Tibial nerve (tissue), 4 donors: ENCODE measurements at places on chromosomes 13 and 19. TPM values are rescaled to one million over a fixed set of nuclear protein-coding genes. Genes with fewer than 3 reads are reported as not detected.

GRCh38 chr19:21308773-21309172 is 20.4 kb downstream of the ZNF708 start:
- no peaks in the 10 kb centered on the region for H3K27me3 ChIP-seq
- H3K4me3 ChIP-seq: no peak overlapping the region
- H3K36me3 ChIP-seq: peaks cover 53% of the 10 kb centered on the region
- no peaks in the 10 kb centered on the region for H3K4me1 ChIP-seq

- peak overlapping the region; percentile 40 for H3K27ac ChIP-seq
- no peak for DNase-seq
- no peaks in the 10 kb centered on the region for H3K27me3 ChIP-seq
Measured at GRCh38 chr19:38730731-38731589, 13.3 kb downstream of the CAPN12 start.

The ZNF723 gene
- not detected for total RNA-seq

DNA sequence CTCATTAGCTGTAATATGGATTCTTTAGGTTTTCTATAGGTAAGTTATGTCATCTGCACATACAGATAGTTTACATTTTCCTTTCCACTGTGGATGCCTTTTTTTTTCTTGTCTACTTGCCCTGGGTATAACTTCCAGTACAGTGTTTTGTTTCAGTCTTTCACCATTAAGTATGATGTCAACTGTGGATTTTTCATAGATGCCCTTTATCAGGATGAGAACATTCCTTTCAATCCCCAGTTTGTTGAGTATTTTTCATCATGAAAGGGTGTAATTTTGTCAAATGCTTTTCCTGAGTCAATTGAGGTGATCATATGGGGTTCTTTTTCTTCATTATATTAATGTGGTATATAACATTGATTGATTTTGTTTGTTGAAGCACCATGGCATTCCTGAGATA is 43.6 kb upstream of the SACS start:
- no peak for DNase-seq
- no peaks in the 10 kb centered on the region for H3K4me1 ChIP-seq
- H3K36me3 ChIP-seq: no peaks in the 10 kb centered on the region
- no peaks in the 10 kb centered on the region for H3K27me3 ChIP-seq
- H3K27ac ChIP-seq: no peak overlapping the region

GRCh38 chr19:52749780-52750179 is 14.9 kb upstream of the ZNF611 start:
- H3K4me3 ChIP-seq: no peak overlapping the region
- H3K27me3 ChIP-seq: no peaks in the 10 kb centered on the region
- no peak for DNase-seq
- H3K4me1 ChIP-seq: peaks cover 9% of the 10 kb centered on the region

- no peaks in the 10 kb centered on the region for H3K36me3 ChIP-seq
- H3K27me3 ChIP-seq: no peaks in the 10 kb centered on the region
- no peak for DNase-seq
- no peak overlapping the region for H3K4me3 ChIP-seq
- no peak overlapping the region for H3K27ac ChIP-seq
Measured at GRCh38 chr13:110929104-110929777, 14.4 kb upstream of the ANKRD10 start.

GRCh38 chr13:82330499-82330898 is 1551.8 kb downstream of the SLITRK1 start:
- DNase-seq: no peak
- H3K27me3 ChIP-seq: no peaks in the 10 kb centered on the region
- no peak overlapping the region for H3K4me3 ChIP-seq
- H3K4me1 ChIP-seq: no peaks in the 10 kb centered on the region
- H3K27ac ChIP-seq: no peak overlapping the region

- no peaks in the 10 kb centered on the region for H3K27me3 ChIP-seq
- H3K4me1 ChIP-seq: no peaks in the 10 kb centered on the region
- no peak overlapping the region for H3K4me3 ChIP-seq
- H3K27ac ChIP-seq: no peak overlapping the region
- peaks cover 50% of the 10 kb centered on the region for H3K36me3 ChIP-seq
Measured at GRCh38 chr19:54206030-54206830, 5.6 kb downstream of the RPS9 start.

The ERICH6B gene
- not detected for total RNA-seq

DNA sequence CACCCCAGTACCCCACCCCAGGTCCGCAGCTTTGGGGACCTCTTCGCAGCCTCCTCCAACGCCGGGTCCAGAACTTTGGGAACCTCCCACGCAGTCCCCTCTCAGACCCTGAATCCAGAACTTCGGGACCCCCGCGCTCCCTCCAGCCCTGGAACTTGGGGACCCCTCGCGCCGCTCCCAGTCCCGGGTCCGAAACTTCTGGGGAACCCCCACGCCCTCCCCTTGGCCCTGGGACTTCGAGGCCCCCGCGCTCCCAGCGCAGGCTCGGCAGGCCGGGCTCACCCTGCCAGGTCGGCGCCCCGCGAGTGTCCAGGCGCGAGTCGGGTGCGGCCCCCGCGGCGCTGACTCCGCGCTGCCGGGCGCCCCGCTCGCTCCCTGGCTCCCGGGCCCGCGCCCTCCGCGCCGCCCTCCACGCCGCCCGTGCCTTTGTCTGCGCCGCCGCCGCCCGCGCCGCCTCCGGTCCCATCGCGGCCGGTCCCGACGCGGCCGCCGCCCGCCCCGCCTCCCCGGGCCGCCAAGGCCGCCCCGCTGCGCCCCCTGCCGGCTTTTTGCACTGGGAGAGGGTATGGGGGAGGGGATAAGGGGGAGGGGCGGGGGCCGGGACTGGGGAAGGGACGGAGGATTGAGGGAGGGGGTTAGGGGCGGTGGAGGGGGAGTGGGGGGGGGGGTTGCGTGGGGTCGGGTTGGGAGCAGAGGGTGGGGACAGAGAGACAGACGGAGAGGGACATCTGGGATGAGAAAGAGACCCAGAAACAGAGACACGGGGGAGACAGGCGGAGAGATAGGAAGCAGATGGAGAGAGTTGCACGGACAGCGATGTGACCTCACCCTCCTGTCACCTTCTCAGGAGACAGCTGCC is at the start of gene HOMER3:
Gene HOMER3, minus strand, starts transcription at position 449 of the 859 bp plus-strand sequence. CDS start 2,235 bp downstream, outside the sequence.
- H3K4me1 ChIP-seq: no peaks in the 10 kb centered on the region
- peak within 1 kb of the TSS; percentile 50 for H3K27ac ChIP-seq
- peak; percentile 81 for DNase-seq
- H3K36me3 ChIP-seq: no peaks in the 10 kb centered on the region
- H3K4me3 ChIP-seq: peak within 1 kb of the TSS; percentile 73
- H3K27me3 ChIP-seq: no peaks in the 10 kb centered on the region

GRCh38 chr19:53960187-53960586 is 2.5 kb upstream of the CACNG8 start:
- H3K27ac ChIP-seq: no peak overlapping the region
- H3K36me3 ChIP-seq: no peaks in the 10 kb centered on the region
- no peak overlapping the region for H3K4me3 ChIP-seq
- peaks cover 80% of the 10 kb centered on the region for H3K27me3 ChIP-seq
- no peaks in the 10 kb centered on the region for H3K4me1 ChIP-seq

The MTUS2 gene
- not detected for total RNA-seq

DNA sequence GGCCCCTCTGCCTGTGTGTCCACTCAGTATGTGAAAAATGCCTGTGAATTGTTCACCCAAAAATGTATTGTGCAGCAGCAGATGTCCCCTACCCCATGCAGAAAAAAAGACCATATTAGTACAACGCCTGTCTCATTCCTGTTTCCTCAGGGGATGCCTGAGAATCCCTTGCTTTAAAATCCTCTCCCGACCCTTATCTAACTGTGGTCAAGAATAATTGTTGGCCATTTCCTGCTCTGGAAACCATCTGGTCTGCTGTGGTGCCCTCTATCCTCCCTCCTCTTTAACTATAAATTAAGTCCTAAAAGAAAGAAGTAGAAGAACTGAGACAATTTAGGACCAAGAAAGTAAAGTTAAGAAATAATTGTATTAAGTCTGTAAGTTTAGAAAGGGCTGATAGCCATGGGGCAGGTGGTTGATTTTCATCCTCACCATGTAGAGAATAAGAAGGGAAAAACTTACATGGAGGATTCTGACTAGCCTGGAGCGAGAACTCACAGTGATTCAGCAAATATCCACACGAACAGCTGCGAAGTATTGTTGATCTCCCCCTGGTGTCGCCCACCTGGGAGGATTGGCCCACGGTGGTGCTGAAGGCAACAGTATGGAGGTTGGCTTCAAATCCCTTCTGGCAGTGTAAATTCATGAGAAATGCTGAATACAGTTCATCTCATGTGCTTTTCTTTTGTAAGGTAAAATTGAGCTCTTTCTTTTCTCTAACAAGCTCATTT is 85.6 kb downstream of the COL4A2 start:
- no peak for DNase-seq
- no peaks in the 10 kb centered on the region for H3K36me3 ChIP-seq
- no peaks in the 10 kb centered on the region for H3K27me3 ChIP-seq
- no peak overlapping the region for H3K4me3 ChIP-seq

DNA sequence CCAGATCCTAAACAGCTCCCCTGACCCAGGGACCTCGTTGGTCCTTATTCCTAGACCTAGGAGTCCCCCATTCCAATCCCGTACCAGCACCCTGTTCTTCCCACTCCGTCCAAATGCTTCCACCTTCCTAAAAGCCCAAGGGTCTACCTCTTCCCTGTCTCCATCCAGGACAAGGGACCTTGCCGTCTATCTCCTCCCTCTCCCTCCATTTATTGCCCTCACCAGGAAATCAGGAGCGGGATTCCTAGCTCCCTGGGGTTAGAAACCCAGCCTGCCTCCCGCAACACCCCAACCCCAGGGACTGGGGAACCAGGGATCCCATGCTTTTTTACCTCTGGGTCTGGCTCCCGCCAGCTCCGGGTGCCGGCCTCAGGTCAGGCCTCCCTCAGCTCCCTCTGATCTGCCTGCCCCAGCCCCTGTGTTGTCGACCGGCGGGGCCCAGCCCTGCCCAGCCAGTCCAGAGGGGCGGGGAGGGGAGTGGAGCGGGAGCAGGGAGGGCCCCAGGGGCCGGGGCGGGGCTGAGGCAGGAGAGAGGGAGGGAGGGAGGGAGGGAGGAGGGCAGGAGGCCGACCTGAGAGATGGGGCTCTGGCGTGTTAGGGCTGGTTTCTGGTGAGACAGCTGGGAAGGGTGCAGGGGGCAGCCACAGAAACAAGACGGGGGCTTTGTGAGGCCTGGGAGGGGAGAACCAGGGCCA is at the start of gene B3GNT8:
Gene B3GNT8, minus strand, starts transcription at position 423 of the 695 bp plus-strand sequence. CDS start 596 bp downstream, outside the sequence.
- peak; percentile 82 for DNase-seq
- peak within 1 kb of the TSS; percentile 43 for H3K4me3 ChIP-seq
- no peaks in the 10 kb centered on the region for H3K27me3 ChIP-seq

DNA sequence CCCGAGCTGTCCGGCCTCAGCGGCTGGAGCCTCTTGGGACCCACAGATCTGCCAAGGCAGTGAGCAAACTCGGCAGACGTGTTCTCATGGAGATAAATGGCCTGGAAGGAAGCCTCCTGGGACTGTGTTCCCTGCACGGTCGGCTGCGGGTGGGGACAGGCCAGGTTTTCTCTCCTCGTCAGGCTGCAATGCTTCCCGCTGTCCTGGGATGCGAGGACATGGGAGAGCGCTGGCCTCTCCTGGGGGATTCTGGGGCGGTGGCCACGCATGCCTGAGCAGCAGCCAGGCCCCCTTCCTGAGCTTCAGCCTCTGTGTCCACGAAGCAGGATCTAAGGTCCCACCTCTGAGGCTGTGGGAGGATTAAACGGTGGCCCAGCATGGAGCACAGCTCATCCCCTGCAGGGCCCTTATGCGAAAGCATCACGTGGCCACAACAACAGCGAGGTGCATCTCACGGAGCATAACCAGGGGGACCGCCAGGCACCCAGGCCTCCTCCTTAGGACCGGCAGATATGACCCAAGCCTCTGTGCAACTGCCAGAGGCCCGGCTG is 21.2 kb upstream of the C13orf46 start:
- no peak for DNase-seq
- no peak overlapping the region for H3K27ac ChIP-seq
- no peaks in the 10 kb centered on the region for H3K36me3 ChIP-seq
